Fibroblast of upper back skin (primary cell): ENCODE measurements at places on chromosomes 1 and 21.

GRCh38 chr1:23980728-23981070 lies 572 bp upstream of the SRSF10 start:
- DNase-seq, result peak; percentile 67

GRCh38 chr1:191162762-191163161 lies 685.1 kb upstream of the BRINP3 start:
- no peak for DNase-seq

GRCh38 chr1:146032631-146033219 lies 11.2 kb upstream of the HJV start:
- peak; percentile 62 for DNase-seq

DNA sequence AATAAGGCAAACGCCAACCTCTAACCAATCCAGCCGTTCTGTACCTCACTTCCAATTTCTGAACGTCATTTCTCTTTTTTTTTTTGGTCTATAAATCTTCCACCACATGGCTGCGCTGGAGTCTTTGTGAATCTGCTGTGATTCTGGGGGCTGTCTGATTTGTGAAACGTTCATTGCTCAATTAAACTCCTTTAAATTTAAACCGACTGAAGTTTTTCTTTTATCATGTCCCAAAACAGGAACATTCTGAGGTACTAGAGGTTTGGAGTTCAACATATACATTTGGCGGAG lies 65.5 kb upstream of the BACH1 start:
- peak; percentile 60 for DNase-seq

DNA sequence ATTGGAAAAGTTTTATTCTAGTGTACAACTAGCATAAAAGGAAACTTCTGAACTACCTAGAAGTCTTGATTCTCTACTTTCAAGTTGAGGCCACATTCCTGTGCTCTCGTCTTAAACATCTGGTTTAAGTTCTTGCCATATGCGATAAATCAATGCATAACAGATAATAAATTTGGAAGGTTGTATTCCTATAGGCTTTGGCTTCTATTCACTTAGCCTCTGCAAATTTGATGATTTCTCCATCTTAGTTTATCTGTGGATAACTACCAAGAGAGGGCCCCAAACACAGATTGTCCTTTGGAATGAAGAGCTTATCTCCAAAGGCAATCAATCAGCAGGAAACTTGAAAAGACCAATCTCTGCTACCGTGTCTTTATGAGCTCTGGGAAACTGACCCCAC lies 11.7 kb upstream of the RNF2 start:
- no peak for DNase-seq

- no peak for DNase-seq
These were observed 262.9 kb downstream of the RHOU start for GRCh38 chr1:228998179-228998578.

DNA sequence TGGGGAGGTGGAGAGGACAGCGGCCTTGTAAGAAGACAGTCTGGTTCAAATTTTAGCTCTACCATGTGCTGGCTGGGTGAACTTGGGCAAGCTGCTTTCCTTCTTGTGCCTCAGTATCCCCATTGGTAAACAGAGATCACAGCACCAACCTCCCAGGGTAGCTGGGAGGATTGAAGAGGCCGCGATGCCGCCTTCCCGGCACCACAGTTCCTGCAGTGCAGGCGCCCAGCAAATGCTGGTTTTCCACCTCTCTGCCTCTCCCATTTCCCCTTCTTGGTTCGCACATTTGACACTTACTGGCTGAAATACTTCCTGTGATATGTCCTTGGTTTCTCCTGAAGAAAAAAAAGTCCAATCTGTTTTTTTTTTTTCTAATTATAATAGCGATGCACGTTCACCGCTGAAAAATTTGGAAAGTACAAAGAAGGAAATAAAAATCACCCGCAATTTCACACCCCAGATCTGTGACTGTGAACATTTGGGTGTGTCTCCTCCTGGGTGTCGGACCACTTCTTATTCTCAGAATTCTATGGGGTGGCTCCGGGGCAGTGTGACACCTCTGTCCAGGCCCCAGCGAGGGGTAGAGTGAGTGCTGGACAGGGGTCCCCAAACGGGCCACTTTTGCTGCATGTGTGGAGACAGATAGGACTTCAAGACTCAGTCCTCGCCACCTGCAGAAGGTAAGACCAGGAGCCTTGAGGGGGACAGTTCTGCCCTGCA lies 73.1 kb downstream of the RUNX3 start:
- DNase-seq, result no peak

DNA sequence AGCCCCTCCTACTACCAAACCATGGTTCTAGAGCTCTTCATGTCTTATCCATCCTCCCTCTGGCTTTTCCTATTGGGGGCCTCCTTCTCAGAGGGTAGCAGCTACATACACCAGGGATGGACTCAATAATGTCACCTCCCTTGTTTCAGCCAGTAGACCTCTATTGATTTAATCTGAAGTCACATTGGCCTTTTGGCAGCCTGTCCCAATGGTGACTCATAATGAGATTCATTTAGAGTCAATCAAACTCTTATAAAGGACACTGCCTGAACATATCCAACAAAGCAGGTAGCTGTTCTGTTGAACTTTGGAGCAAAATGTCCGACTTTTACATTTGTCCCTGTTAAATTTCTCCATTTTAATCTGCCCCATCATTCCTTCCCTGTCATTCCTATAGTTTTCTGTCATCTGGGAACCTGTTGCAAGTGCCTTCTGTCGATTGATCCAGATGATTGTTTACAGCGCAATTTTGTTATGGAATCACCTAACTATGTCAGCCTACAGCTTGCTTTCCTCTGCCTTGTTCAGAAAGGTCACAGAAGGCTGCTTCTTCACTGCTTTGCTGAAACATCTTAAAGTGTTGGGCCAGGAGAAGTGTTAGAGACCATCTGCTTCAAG lies 105.9 kb downstream of the ETS2 start:
- DNase-seq, result no peak

DNA sequence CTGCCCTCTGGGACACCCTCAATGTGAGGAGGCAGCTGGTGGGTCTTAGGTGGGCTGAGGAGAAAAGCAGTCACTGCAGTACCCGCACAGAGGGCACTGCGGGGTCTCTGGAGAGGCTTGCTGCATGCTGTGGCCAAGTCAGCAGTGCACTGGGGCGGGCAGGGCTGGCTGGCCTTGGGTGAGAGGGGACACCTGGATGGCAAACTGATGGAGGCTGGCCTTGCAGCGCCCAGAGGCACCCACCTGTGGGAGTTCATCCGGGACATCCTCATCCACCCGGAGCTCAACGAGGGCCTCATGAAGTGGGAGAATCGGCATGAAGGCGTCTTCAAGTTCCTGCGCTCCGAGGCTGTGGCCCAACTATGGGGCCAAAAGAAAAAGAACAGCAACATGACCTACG lies 3.2 kb downstream of the ELF3 start:
- no peak for DNase-seq

- DNase-seq, result no peak
These were observed 40.3 kb upstream of the EDARADD start for GRCh38 chr1:236353813-236354212.

DNA sequence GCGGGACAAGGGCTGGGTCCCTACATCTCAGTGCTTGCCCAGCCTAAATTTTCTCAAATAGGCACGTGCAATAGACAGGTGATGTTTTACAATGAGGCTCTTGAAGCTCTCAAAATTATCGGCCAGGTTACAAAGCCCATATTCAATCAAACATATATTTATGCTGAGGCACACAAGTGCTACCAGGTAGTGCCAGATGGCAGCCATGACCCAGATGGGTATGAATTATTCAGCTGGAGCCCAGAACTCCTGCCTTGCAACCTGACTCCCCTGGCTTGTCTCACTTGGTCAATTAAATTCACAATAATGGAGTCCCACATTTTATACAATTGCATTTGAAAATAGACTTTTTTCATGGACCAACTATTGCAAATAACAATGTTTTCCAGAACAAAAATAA lies 12.3 kb upstream of the ADAM30 start:
- DNase-seq, result no peak

DNA sequence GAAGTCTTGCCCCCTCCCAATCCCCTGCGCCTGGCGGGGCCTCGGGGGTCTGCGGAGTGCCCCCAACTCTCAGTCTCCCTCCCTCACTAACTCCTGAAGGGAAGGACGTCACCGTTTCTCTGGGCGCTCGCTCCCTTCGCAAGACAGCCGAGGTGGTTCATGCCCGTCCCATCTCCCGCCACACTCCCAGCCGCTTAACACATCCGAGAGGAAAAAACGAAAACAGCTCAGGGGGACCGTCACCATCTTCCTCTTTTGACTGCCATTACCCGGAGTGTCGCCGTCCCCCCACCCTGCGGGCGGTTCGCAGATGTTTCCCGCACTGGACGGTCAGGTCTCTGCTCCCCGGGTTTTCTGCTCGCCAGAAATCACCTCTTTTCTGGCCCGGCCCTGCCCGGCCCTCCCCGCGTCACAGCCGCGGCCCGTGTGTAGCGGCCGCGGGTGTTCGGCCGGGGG lies 532 bp downstream of the ERO1B start:
- peak; percentile 16 for DNase-seq

DNA sequence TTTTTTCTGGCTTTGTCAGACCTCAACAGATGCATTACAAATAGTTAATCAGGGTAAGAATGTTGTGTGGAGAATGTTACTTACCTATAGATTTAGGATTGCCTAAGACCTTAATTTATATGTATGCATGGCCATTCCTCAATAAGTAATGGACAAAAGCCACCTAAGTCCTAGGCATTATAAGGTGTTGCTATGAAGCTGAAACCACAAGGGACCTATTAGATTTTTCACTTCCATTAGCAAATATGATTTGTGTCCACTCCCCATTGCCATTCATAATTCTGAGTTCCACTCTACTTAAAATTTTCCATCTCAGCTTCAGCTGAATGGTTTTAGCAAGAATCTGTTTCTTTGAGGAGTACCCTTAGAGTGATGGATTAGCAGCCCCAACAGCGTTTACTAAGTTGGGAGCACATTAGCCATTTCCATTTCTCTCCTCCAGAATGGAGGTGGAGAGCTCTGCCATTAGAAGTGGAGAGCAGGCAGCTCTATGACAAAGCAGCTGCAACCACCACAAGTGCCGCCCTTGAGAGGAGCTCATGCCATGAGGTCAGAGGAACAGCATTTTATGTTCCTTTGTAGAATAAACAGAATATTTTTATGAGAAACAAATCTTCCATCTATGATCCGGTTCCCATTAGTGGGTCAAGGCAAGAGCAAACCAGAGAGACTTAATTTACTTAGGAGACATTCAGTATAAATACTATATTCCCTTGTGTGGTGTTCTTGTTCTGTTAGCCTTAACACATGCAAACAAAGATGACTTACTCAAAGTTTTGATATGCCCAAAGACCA lies 28.9 kb upstream of the C1orf87 start:
- no peak for DNase-seq

DNA sequence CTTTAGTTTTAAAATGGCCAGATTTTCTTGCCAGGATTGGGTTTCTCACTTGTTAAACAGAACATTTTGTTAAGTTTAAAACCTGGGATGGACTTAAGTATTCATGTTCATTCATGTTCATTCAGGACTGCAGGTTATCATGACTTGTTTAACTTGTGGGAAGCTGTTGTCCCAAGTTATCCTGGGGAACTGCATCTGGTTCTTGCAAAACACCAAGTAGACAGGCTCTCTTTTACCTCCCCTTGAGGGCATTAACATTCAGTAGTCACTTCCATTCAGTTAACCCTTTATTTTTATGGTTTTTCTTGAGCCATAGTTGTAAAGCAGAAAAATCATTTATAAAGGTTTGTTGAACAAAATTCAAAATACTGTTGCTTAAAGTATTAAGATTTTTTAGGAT lies 8.1 kb downstream of the SOD1 start:
- DNase-seq, result no peak

DNA sequence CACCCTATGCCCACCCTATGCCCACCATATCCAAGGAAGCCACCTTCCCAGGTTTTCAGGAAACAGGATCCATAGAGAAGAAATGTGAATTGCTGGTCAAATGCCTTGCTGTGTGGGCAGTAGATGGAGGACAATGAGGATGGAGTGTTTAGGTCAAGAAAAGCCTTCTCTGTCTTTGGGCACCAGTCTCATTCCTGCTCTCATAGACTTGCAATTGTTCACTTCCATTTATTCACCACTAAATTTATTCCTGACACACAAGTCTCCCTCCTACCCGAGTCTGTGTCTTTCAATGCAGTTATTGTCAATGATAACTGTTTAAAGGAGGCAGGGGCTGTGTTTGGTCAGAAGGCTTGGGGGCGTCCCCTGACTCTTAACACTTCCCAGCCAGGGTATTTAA lies 48.0 kb upstream of the ITPKB start:
- DNase-seq, result no peak

- DNase-seq, result no peak
These were observed 32.8 kb downstream of the PADI6 start for GRCh38 chr1:17404820-17405219.

DNA sequence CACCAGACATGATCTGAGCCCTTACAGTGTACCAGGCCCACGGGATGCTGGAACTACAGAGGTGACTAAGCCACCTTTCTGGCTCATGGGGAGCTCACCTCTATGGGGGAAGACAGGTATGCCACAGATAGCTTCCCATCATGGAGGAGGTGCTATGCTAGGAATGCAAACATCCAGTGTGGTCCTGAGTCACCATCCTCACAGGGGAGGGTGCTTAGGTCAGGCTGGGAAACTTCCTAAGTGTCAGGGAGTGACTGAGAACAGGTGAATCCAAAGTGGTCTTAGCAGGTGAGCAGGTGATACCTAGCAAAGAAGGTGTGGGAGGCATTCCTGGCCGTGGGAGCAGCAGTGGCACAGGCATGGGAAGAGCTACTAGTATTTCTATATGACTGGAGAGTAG lies 8.6 kb upstream of the RASSF5 start:
- DNase-seq, result no peak

GRCh38 chr1:195973311-195973904 lies 634.8 kb downstream of the KCNT2 start:
- no peak for DNase-seq

DNA sequence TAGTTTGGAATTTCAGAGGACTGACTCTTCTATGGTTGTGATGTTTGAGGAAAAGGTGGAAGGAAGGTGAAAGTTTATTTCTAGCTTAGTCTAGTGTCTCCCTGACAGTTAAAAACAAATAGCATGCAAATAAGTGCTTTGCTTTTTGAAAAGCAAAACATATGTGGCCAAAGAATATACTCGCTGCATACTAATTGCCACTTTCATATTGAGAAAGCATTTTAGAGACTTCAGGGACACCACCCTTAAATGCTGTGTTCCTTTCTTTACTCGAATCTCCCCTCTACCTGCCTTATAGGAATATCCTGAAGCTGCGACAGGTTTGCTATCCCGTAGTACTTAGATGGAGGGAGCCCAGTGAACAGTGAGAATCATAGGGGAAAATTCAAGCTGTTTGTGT lies 23.2 kb downstream of the GLUL start:
- no peak for DNase-seq

DNA sequence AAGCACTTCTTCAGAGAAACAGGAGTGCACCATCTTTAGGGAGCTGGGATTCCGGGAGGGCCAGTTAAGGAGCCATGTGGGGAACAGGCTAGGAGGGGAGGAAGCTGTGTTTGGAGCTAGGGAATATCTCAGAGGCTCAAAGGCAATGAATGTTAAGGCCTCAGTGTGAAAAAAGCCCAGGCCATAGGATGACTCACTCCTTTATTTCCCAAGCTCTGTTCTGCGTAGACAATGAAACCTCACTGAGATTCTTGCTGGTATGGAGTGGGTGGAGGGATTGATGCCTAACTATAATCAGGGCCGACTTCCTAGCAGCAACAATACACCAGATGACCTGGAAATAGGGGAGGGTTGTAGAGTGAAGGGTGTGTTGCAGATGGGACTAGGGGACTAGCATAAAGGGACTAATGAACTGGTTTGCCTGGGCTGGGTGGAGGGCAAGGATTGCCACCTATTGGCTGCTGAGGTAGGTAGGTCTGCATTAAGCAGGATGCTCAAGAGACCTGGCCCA lies 2.1 kb downstream of the GNAT2 start:
- peak; percentile 88 for DNase-seq

- peak; percentile 21 for DNase-seq
These were observed 9.2 kb downstream of the GPR161 start for GRCh38 chr1:168127503-168127902.
